NCI-H69 (cell line): ENCODE measurements at places on chromosomes 1 and 21.

DNA sequence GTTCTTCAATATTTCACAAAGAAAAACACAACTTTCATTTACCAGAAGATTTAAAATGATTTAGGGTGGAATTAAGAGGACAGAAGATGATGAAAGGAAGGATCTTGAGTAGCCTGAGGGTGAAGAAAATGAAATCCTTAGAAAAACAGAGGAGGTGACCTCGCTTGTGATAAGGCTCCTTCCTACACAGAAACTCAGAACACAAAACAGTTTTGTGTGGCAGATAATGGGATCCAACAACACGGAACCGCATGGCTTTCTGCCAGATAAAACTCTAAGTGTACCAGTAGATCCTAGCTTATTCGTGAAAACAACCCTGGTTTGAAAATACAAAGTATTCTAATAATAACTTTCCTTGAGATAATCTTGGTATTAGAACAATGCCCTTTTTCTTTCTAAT, 74.0 kb upstream of the EXO1 start:
- no peak for DNase-seq

GRCh38 chr1:8864713-8865344, 13.7 kb downstream of the ENO1 start:
- DNase-seq = no peak

DNA sequence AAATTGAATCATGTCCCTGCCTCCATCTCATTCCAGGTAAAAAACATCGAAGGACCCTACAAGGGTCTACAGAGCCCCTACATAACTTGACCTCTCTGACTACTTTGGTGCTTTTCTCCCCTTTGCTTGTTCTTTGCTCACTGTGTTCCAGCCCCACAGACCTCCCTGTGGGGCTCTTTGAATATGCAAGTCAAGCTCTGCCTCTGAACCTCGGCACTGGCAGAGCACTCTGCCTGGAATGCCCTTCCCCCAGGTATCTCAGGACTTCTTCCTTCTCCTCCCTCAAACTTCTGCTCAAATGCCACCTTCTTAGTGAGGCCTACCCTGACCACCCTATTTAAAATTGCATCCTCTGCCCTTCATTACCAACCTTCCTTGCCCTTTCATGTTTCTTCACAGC, 87.8 kb upstream of the CD34 start:
- DNase-seq = no peak

DNA sequence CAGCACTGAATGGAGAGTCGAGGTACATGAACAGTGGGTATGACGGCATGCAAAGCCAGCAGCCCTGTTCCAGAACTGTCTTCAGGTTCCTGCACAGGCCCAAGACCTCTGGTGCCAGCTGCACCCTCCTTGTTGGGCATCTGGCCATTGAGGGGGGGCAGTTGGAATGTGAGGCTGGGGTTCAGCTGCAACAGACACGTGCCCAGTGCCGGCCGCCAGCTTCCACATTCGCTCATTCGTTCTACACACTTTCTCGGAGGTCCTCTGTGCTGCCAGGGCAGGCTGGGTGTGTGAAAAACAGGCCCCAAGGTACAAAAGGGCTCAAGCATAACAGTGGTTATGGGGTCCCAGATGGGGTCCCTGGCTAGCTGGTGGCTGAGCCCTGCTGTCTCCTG, 37.9 kb upstream of the SLC19A1 start:
- no peak for DNase-seq

DNA sequence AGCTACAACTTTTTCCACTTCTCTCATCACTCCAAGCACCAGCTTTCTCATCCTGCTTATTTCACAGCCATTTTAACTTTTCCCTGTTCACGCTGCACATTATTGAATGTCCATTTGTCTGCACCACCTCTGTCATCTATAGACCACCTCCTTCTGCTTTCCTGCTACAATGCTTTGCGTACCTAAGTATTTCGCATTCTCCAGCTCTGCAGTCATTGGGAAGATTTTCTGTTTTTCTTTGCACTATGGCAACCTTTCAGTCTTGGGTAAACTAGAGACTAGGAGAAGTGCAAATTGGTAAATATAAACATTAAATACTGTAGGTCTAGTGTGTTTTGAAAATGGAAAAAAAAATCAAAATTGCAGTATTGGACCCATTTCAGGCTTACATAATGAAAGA, 835 bp downstream of the CCDC30 start:
- peak; percentile 47 for DNase-seq

GRCh38 chr1:169338617-169339016, 29.0 kb downstream of the NME7 start:
- DNase-seq = no peak

GRCh38 chr21:42850866-42851391, 28.4 kb downstream of the WDR4 start:
- no peak for DNase-seq

GRCh38 chr1:161379071-161379470, 11.4 kb upstream of the CFAP126 start:
- DNase-seq = no peak

DNA sequence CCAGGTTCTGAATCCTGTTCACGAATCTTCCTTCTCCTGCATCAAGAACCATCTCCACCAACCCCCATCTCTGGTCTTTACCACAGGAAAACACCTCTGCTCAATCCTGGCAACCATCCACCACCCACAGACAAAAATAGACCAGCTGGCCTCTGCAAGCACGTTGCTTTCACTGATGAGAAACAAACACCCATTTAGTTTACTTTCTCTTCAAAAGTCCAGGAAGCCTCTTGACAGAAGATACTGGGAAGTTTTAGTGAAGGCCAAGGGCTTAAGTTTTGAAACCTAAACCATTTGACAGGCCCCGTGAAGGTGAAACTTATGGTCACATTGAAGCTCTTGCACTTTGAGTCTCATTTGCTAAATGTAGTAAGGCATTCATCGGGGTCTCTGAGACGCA, 122.6 kb upstream of the PPP2R5A start:
- peak; percentile 12 for DNase-seq

GRCh38 chr1:94723894-94724293, 96.3 kb upstream of the SLC44A3 start:
- no peak for DNase-seq

- peak; percentile 6 for DNase-seq
Observed at GRCh38 chr1:16900751-16901150, 5.0 kb downstream of the RNU1-2 start.
